Foreskin fibroblast (primary cell): ENCODE measurements at places on chromosomes 7 and 10.
A peak's percentile ranks its signal among the peaks of the same experiment; 100 is the strongest.

DNA sequence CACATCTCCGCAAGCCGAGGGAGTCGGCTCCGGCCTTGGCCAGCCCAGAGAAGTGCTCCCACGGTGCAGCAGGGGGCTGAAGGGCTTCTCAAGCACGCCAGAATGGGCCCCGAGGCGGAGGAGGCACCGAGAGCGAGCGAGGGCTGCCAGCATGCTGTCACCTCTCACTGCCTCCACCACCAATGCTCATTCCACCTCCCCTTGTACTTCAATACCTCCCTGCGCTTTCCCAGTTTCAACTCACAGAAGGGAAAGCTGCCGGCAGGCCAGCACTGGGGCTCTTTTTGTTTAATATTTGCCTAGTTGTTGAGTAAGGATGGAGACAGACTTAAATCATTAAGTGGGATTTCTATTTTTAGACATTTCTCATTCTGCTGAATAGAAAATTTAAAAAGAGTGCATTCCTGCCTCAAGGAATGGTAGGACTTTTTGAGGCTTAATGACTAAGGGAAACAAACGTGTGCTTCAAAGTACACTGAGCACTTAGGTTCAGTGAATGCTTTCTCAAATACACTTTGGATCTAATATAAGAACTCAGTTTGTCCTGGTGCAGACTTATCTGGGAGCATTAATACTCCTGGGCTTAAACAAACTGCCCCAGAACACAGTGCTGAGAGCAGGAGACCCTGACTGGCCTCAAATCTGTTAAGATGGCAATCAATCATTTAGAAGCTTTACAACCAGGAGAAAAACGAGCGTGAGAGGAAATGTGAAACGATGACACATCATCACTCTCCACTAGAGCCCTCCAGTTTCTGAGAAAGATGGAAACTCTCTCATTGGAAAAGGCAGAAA lies 131.2 kb downstream of the RALA start:
- peak; percentile 63 for DNase-seq

DNA sequence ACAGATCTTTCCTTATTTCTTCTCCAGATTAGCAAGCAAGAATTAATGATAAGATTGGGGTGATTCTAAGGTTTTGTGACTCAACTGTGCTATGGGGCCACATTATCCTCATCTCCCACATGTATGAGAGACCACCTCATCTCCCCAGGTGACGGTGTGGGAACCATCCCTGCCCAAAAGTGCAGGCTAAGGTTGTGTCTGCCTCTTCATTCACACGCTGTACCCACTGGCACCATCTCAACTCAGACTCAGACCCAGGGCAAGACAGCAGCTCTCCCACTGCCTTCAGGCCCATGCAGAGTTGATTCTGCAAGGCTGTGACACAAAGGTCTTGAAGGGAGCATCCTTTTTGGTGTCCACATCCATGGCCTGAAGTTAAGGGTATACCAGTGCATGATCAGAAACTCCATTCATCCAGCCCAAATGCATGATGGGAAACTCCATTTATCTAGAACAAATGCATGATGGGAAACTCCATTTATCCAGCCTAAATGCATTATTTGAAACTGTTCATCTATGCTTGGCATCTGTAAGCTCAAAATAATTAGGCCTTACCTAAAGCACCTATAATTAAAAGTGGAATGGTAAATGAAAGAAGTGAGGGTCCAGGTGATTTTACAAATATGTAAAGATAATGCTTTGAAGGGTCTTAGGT lies 99.4 kb downstream of the TCERG1L start:
- no peak for DNase-seq

- DNase-seq = no peak
Measured at GRCh38 chr10:100717166-100717565, 28.2 kb upstream of the PAX2 start.

- DNase-seq = peak; percentile 29
Measured at GRCh38 chr7:69596723-69597277, 1.5 kb upstream of the AUTS2 start.

DNA sequence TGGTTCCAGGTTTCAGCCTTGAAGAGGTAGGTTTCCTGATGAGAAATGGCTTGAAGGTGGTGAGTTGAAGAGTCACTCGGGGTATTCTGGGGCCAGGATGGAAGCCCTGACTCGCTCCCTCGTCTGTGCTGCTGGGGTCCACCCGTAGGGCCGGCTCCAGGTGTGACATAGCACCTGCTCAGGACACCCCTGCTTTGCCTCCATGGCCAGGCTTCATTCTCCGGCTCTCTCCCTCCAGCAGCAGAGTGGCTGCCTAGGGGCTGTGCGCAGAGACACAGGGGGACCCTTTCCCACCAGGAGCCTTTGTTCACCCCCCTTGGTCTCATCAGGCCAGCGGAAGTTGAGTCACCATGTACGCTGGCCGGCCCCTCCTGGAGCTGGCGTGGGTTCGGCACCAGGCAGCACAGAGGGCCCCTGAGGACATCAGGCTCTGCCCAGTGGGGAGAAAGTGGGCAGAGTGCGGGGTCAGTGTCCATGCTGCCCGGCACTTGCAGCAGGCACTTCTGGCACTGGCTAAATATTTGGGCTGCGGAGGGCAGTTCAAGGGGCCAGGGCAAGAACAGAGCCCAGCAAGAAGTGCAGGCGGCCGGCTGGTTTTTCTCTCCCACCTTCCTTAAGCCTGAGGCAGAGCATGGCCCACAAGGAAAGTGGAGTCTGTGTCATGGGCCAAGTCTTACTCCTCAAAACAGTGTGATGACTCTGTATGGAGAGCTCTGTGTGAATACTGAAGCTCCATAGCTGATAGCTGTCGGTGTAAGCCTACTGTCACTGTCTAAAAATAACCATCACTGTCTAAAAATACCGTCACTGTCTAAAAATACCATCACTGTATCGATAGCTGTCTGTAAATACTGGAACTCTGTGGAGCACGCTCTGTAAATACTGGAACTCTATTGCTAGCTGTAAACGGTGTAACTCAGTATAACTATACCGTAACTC lies 3.7 kb upstream of the PRKAR1B start:
- no peak for DNase-seq
